Osteoblast (primary cell): ENCODE measurements at places on chromosomes 3 and 15.

GRCh38 chr3:66348704-66349103 is 127.9 kb downstream of the SLC25A26 start:
- DNase-seq, result no peak

GRCh38 chr3:113747283-113748046 is 630 bp downstream of the ATP6V1A start:
- DNase-seq, result no peak

GRCh38 chr3:170357176-170358041 is at the start of gene SKIL:
SKIL (plus strand) TSS chr3:170357715; CDS start chr3:170360332, 2,617 bp downstream.
- peak; percentile 99 for DNase-seq

- no peak for DNase-seq
These were observed 69.2 kb downstream of the RORA start for GRCh38 chr15:61159901-61160300.

DNA sequence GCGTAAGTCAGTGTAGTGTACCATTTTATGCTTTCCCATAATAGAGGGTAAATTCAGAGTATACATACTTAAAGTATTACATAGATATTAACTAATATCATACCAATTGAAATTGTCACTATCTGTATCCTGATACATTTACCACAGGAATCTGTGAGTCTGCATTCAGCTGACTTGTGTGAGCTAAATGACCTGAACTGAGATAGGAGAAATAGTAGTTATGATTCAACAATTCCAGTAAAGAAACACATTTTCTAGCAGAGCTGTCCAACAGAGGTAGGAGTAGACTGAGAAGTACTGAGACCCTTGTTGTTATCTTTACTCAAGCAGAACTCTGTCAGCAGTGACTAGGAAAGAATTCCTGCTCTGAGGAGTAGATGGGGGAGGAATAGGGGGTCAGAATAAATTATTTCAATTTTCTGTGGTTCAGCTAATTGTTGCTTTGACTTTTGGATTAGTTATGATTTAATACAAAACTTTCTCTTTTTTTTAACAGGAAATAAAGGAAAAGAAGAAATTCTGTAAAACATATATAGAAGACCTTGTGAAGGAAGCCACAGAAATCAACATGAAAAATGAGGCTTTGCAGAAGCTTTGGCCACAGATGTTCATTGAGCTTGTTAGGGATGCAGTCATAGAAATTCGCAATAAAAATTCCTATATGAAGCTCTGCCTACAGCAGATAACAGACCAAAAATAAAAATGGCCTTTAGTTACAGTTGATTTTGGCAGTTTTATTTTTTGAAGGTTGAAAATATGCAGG is 66.2 kb upstream of the THSD4 start:
- peak; percentile 44 for DNase-seq

GRCh38 chr15:19973718-19974117 is 567.9 kb downstream of the GOLGA6L6 start:
- DNase-seq, result no peak

DNA sequence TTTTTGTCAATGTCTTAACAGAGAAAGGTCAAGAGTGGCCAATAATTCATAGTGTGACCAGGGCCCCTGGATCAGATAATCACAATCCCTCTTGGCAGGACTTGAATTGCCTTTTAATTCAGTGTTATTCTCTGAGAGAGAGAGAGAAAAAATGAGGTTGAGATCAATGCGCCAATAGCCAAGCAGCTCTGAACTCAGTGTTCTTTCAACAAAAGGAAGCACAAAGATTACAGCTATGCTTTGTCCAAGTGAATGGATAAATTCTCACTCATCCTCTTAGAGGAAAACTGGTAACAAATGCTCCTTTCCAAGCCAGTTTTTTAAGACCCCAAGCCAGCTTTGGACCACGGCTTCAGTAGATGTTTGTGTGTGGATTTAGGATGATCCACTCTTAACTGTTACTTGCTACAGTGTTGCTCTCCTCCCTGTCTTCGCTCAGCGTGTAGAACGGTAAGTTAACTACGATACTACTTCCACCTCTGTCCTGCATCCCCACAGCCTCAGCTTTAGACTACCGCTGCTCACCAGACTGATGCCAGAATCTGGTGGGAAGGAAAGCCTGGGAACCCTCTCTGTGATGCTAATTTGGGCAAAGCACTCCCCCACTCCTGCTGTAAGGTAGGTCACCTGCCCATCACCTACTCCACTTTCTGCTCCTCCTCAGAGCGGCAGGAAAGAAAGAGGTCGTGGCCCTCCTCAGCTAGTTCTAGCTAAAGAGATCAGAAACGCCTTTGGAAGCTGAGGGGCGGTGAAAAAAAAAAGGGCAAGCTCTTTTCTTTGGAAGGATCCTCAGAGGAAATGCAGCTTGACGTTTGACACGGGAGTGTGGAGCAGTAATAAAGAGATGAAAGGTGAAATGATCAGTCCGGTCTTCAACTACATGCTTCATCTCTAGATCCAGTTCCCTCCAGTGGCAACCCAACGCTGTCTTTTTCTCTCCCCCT is 46.8 kb upstream of the LPP start:
- DNase-seq, result no peak

DNA sequence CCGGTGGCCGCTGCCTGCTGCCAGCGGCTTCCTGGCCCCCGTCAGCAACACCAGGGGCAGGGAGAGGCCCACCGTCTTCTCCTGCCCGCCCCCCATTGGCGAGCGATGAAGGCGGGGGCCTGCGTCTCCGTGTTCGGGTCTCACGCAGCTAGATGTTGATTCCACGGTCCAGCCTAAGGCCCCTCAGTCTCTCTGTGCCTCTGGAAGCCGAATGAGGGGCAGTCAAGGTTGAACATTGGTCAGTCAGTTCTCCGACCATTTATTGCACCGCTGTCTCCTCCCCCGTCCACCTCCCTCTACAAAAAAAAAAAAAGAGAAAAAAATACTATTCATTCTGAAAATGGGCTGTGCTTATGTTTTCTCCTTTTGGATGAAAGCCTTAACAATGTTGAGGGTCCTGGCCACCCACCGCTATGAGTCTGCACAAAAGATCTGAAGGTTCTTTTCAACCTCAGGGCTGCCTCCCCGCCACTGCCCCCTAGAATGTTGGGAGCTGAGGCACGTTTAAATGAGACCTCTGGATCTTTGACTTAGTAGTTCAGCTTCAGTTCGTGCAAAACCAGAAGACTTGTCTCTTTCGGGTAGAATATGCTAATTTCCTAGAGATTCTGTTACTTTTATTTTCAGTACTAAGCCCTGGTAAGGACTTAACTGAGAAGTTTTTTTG is 736 bp downstream of the IREB2 start:
- DNase-seq, result peak; percentile 72

- DNase-seq, result peak; percentile 27
These were observed 207.1 kb downstream of the PTPRG start for GRCh38 chr3:61768284-61769037.

- DNase-seq, result no peak
These were observed 42.9 kb downstream of the CFAP20DC start for GRCh38 chr3:59006634-59007517.

- DNase-seq, result no peak
These were observed 113.3 kb downstream of the IL20RB start for GRCh38 chr3:137071104-137071503.

GRCh38 chr3:47409284-47409683 is 28.5 kb downstream of the PTPN23 start:
- DNase-seq, result no peak

DNA sequence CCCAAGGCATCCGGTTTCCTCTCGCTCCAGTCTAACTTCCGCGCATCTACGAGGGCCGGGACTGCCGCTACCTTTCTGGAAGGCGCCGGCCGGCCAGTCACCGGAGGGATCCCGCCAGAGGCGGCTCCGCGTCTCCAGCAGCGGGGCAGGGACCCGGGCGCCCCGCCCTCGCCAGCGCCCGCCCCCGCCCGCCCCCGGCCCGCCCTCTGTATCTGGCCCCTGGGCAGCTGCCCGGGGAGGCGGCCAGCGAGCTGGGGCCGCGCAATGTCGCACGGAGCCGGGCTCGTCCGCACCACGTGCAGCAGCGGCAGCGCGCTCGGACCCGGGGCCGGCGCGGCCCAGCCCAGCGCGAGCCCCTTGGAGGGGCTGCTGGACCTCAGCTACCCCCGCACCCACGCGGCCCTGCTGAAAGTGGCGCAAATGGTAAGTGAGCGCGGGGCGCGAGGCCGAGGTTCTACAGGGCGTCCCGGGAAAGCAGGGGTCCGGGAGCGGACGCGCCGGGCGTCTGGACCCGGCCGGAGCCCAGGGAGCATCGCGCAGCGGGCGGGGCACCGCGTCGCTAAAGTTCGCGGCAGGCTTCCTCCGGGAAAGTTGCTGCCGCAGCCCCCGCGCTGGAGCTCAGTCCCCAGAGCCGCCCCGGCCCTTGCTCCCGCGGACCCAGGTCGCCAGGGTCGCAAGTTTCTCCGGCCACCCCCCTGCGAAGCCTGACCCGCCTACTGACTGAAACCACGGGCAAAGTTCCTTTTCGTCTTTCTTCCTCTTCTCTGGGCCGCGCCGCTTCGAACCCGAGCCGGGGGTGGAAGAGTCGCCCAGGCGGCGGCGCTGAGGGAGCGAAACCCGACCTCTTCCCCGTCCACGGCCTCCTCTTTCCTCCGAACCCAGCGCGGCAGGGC is at the start of gene CMTM7:
Gene CMTM7, plus strand, starts transcription at position 211 of the 893 bp plus-strand sequence. Its CDS starts 54 bp downstream, at position 265.
- DNase-seq, result peak; percentile 89

- DNase-seq, result no peak
These were observed 116.4 kb upstream of the TOPAZ1 start for GRCh38 chr3:44125246-44125645.

DNA sequence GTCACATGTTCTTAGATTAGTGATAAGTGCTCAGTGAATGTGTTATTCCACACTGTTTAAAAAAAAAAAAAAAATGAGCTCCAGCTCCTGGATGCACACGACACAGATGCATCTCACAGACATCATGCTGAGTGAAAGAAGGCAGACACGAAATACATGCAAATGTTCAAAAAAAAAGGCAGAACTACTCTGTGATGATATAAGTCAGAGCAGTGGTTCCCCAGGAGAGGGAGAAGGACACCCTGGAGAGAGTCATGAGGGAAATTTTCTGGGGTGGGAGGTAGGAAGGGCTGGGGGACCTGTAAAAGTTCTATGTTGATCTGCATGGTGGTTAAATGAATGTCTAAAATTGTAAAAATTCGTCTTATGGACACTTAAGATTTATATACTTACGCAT is 4.3 kb downstream of the CSRNP1 start:
- DNase-seq, result no peak

DNA sequence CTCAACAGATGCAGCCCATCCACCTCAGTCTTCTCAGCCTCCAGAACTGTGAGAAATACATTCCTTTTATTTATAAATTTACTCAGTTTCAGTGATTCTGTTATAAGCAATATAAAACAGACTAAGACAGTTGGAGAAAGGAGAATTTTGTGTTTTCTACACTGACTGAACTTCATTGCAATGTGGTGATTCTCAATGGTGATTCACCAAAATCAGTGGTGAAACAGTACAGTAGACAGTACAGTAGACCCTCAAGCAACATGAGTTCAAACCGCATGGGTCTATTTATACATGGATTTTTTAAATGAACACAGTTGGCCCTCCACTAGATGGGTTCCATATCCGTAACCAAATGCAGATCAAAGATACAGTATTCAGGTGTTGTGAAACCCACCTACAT is 403.1 kb upstream of the TGFBR2 start:
- DNase-seq, result no peak

DNA sequence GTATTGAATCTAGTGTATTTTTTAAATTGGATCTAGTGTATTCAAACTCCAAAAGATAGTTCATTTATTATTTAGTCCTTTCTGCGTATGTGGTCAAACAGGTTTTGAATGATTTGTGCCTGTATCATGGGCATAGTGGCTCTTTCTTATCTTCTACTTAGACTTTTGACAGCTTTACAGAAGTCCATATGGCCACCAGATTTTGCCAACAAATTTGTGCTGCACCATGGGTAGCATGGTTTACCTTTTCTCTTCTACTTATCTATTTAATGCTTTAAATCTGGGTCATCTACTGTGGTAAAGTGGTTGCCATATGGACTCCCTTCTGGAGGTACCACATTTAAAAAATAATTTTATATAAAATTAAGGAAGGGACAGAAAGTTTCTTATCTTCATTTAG is 66.9 kb upstream of the CADM2 start:
- DNase-seq, result no peak

- peak; percentile 58 for DNase-seq
These were observed 85.5 kb upstream of the CDV3 start for GRCh38 chr3:133487920-133488540.

- peak; percentile 100 for DNase-seq
These were observed 3.3 kb upstream of the ITPKA start for GRCh38 chr15:41490355-41490754.

DNA sequence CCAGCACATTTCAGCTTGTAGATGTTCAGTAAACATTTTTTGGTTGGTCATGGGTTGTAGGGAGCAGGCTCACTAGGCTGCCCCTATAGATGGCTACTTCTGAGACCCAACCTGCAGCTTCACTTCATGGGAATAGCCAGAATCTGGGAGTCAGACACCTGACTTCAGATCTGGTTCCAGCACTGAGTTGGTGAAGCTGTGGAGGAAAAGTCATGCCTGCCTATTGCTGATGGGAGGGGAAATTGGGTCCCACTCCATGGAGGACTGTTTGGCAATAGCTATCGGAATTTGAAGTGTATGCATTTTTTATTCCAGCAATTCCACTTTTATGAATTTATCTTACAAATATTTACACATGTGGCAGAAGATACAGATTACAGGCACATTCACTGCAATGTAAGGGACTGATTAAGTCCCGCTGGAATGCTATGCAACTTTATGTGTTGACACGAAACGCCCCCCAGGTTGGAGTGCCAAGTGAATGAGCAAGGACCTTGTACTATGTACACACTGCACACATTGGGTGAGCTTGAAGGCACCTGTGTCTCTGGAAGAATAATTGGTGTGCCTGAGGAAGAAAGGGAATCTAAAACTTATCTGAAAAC is 7.8 kb upstream of the CCR1 start:
- DNase-seq, result peak; percentile 48

- peak; percentile 94 for DNase-seq
These were observed at the start of gene ATP11B for GRCh38 chr3:182792901-182793662. ATP11B (plus strand) TSS chr3:182793504; CDS start chr3:182793760, 256 bp downstream.

DNA sequence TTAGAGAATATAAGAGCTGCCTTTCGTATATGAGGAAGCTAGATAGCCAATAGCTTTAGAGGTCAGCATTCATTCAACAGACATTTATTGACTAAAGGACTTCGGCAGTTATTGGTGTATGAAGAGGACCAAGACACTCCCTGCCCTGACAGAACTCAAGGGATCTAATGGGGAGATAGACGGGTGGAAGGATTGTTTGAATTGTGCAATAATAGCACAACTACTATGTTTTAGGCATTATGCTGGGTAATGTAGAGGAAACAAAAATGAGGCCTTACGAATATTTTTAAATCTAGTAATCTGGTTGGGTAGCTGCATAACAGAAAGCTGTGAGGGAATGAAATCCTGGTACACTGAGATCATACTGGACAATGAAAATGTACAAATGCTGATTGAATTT is 5.0 kb downstream of the LRCH3 start:
- DNase-seq, result no peak

DNA sequence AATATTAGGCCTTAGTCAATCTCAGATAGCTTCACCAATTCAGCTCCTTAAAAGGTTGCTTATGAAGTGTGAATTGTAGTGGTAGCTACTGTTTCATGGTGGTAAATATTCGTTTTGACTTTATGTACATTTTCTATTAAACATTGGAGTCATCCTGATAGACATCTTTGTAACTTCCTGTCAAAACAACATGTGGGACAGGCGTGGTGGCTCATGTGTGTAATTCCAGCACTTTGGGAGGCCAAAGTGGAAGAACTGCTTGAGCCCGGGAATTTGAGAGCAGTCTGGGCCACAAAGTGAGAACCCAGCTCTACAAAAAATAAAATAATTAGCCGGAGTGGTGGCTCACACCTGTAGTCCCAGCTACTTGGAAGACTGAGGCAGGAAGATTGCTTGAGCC is 2.0 kb upstream of the TRIM59 start:
- no peak for DNase-seq

GRCh38 chr3:53216723-53217122 is 39.1 kb downstream of the TKT start:
- no peak for DNase-seq

GRCh38 chr3:185995352-185995751 is 57.5 kb upstream of the TRA2B start:
- DNase-seq, result peak; percentile 66
